ENCODE measurements at places on chromosomes 7 and 10.

GRCh38 chr7:6273380-6273837, 985 bp upstream of the CYTH3 start:
- no peak for DNase-seq

DNA sequence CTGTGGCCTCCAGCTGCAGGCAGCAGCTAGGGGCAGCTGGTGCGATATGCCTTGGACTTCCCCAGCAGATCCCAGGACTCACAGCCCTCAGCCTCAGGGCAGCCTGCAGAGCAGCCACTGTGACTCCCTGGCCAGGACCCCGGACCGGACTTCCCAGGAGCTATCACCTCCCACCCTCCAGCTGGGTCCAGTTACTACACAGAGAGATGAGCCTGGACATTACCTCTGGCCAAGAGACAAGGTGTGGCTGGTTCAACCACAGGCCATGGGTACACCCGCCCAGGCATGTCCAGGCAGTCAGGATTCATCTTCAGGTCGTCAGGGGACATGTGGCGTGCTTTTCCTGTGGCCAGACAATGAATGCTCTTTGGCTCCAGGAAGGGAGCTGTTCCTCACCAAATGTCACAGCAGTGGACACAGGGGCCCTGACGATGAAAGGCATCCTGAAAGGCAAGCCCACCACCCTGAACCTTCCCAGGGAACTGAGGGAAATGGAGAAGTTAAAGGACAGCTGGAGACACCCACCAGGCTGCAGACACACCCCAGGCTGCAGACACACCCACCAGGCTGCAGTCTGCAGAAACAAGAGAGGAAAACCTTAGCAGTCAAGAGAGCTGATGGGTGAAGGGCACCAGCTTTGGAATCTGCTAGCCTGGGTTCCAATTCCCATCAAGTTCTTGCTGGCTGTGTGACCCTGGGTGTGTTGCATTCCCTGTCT, 25.8 kb upstream of the NANOS1 start:
- no peak for DNase-seq

GRCh38 chr10:14571866-14572507, 202.7 kb downstream of the FAM107B start:
- DNase-seq: peak; percentile 79

DNA sequence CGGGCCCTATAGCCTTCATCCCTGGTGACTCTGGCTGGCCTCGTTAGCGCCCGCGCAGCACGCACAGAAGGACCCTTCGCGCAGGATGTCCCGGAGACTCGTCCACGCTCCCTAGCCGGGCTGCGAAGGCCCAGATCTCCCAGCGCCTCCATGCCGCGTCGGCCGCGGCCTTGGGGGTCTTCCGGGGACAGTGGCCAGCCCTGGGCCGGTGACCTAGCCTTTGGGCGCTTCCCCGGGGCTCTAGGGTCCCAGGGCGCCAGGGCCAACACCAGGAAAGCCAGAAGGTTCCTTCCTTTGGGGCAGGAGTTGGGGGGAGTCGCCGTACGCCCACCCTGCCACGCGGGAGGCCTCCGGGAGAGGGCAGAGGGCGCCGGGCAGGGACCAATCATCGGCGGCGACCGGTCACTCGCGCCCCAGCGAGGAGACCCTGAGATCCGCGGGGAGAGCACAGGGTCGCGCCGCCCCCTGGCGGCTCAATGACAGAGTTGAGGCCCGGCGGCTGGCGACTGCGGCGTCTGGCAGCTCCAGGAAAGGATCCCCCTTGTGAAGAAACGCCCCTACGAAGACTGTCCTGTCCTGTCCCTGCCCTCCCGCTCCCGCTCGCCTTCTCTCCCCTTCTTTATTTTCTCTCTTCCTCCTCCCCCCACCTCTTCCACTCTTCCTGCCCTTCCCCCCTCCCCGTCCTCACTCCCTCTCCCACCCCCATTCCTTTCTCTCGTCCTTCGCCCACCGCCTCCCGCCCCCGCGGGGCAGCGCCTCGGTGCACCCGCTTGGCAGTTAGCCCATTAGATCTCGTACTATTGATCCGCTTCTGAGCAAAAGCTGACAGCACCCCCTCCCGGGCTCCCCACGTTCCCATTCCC, 62.3 kb upstream of the LBX1 start:
- no peak for DNase-seq

GRCh38 chr10:91043173-91043910, 122.5 kb upstream of the ANKRD1 start:
- no peak for DNase-seq

GRCh38 chr7:28062197-28062991, 118.2 kb downstream of the JAZF1 start:
- peak; percentile 79 for DNase-seq

- DNase-seq: no peak
Measured at GRCh38 chr7:152618427-152618826, 57.5 kb downstream of the XRCC2 start.

DNA sequence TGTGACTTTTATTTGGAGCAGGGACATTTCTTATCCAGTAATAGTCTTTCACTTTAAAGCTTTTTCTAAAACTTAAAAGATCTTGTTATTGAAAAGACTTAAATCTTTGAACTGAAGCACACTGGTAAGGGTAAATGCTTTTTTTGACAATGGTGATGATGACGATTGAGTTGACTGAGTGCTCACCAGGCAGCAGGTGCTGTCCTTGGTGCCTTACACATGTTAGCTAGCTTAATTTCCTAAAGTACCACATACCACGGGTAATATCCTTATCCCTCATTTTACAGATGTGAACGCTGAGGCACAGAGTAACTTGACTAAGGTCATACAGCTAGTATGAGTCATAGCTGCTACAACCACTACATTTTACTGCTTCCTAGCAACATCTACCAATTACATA, 200.0 kb downstream of the XPNPEP1 start:
- DNase-seq: no peak

DNA sequence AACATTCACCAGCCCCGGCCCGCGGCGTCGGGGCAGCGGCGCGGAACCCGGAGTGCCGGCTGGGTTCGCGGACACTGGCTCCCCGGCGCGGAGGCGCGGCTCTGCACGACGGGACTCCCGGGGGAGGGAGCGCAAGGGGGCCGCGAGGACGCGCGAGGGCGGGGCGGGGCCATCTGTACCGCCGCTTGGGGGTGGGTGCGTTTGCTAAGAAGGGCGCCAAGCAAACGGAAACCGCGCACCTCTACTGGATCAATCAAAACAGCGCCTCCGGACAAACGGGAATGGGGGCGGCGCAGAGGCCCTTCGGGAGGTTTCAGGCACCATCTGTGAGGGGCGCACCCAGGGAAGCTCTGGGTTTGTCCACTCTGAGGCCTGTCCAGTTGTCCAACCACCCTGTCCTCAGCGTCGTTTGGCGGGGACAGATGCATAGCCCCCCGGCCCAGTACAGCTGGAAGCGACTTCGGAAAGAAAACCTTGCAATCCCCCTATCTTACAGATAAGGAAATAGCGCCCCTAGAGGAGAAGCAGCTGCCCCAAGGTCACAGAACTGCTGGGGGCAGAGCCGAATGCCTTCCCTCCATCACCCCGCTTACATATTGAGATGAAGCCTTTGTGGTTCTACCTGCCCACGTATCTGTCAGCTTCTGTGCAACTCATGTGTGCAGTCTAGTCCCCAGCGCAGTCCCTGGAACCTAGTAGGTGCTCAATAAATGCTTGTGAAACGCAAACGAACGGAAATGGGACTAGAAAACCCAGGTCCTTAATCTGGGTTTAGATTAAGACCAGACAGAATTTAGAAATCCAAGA, 10.7 kb upstream of the SLIT1 start:
- no peak for DNase-seq

GRCh38 chr10:106454233-106454632, 710.3 kb downstream of the SORCS1 start:
- DNase-seq: no peak

GRCh38 chr7:69599286-69599954, 1.1 kb downstream of the AUTS2 start:
- no peak for DNase-seq

- no peak for DNase-seq
Measured at GRCh38 chr10:99422529-99423096, 7.8 kb downstream of the GOT1 start.

- DNase-seq: no peak
Measured at GRCh38 chr10:132703419-132704007, 82.4 kb downstream of the NKX6-2 start.

DNA sequence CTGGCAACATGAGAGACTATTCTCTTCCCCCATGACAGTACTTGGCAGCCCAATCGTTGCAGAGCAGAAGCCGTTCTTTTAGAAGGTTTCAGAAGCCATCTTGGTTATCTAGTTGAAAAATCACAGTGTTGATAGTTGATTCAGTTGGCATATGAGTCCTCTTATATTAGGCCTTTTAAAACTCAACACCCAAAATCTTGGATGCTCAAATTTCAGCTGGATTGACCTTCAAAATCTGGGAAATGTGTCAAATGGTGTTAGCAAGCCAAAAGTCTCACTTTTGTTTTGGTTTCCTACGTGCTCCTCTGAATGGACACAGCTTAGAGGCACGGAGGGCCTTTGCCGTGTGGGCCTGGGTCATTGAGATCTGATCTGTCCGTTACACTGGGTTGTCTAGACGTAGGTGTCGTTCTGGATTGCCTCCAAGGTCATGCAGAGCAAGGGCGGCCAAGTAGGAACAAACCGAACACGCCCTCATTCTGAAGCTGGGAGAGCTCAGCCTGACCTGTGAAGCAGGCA, 59.3 kb upstream of the BMPER start:
- DNase-seq: no peak

GRCh38 chr7:40544871-40545303, 410.1 kb downstream of the SUGCT start:
- DNase-seq: no peak

Data from ascending aorta (tissue), 2 donors.